ENCODE measurements at places on chromosomes 4 and X. TPM values are rescaled to one million over a fixed set of nuclear protein-coding genes. Genes with fewer than 3 reads are reported as not detected.

SLC9A7 gene
- total RNA-seq, result 23.0 TPM

GRCh38 chr4:176499518-176499917 lies 179.8 kb downstream of the SPCS3 start:
- DNase-seq, result no peak

DNA sequence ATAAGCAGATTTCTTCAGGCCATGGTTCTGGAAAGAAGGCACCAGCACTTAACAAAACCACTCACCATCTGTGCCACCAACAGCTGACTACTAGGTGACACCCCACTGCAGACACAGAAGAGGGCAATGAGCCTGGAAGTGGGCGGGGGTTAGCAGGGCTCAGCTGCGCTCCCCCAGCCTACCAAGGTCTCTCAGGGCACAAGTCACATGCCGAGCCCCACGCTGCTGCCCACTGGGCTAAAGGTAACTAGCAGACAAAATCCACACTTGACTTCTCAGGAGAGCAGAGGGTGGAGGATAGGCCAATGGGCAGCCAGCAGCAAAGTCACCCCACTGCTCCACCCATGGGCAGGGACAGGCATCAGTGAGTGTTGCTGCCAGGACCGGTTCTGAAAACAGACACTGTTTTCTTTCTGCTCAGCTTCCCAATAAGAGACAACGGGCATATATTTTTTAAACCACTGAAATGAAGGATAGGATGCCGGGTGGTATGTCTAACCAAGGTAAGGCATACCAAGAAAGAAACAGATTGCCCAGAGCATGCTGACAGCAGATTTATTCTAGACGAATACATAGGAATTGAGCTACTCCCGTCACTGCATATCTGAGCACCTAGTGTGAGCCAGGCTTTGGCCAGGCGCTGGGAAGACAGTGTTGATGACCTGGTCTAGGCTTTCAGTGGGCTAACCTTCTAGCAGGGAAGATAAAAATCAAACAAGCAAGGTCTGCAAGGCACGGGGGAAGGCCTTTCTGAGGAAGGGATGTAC lies 20.1 kb downstream of the ACSL1 start:
- no peak for DNase-seq

- DNase-seq, result no peak
Observed at GRCh38 chrX:123743312-123743711, 10.5 kb upstream of the THOC2 start.

GRCh38 chrX:124415115-124415800 lies 68.9 kb downstream of the SH2D1A start:
- no peak for DNase-seq
